ENCODE measurements at places on chromosomes 5 and 9.

DNA sequence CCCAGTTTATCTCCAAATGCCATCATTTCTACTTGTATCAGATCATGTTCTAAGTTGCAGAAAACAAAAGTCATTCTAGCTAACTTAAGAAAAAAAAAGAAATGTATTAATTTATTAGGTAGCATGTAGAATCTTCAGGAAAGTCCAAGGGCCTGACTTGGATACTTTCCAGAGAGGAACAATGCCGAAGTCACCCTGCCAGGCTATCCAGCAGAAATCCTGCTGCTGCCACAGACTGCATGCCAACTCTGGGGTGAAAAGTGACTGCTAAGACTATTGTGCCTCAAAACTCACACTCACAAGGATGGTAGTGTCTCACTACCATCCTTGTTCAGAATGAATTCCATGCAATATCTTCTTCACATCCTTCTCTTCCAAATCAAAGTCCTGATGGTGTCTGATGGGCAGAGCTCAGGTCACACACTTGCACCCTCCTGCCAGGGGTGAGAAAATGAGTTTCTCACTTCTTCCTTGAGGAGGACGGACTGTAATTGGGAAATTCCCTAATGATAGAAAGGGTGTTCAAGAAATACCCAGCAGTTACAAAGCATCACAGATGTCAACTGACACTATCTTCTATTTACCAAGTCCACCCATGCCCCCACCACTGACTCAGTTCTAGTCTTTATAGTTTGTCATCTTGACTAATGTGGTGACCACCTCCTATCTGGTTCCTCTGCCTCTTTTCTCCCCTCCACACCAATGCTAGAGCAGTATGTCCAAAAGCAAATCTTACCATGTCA lies 279.4 kb downstream of the CWC27 start:
- H3K36me3 ChIP-seq = no peaks in the 10 kb centered on the region
- no peak for DNase-seq
- no peak overlapping the region for H3K4me3 ChIP-seq
- H3K27me3 ChIP-seq = no peaks in the 10 kb centered on the region
- no peaks in the 10 kb centered on the region for H3K4me1 ChIP-seq

DNA sequence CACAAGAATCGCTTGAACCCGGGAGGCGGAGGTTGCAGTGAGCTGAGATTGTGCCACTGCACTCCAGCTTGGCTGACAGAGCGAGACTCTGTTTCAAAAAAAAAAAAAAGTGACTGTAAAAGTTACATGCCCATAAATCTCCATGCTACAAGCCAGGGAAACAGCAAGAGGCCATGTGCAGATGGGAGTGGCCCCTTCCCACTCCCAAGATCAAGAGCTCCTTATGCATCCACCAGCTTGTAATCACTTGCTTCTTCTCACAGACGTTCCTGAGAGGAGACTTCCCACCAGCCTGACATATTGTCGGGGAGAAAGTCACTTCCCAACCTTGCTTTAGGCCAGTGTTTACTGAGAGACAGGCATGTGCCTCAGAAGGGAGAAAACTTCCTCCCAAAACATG lies 45.6 kb upstream of the N4BP3 start:
- H3K27ac ChIP-seq = peak overlapping the region; percentile 91
- DNase-seq = no peak
- no peak overlapping the region for H3K4me3 ChIP-seq
- no peaks in the 10 kb centered on the region for H3K36me3 ChIP-seq
- H3K4me1 ChIP-seq = peaks cover 7% of the 10 kb centered on the region

DNA sequence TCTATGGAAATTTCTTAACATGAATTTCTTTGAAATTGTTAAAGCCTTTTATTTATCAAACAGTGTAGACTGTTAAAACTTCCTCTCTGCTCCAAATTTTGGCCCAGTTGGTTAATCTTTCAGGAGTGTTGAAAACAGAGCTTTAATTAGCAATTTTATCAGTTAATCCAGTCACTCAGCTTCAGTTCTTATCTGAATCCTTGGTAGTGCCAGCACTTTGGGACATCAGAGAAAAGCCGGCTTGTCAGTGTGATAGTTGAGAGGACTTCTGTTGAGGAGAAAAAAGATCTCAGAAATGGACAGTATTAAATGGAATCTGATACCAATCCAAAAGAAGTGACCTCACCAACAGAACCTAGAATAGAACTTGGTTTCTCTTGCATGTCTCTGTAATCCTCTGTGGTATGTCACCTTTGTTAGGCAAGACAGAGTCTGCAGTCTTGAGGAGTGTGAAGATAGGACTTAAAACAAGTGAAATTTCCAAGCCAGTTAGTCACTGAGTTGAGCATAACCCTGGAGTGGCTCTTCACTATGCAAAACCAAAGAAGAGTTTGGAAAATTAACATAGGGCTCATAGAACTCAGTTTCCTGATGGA lies 251.8 kb downstream of the NNT start:
- no peak overlapping the region for H3K27ac ChIP-seq
- DNase-seq = no peak
- peaks cover 9% of the 10 kb centered on the region for H3K4me1 ChIP-seq
- no peaks in the 10 kb centered on the region for H3K36me3 ChIP-seq
- no peaks in the 10 kb centered on the region for H3K27me3 ChIP-seq
- no peak overlapping the region for H3K4me3 ChIP-seq

DNA sequence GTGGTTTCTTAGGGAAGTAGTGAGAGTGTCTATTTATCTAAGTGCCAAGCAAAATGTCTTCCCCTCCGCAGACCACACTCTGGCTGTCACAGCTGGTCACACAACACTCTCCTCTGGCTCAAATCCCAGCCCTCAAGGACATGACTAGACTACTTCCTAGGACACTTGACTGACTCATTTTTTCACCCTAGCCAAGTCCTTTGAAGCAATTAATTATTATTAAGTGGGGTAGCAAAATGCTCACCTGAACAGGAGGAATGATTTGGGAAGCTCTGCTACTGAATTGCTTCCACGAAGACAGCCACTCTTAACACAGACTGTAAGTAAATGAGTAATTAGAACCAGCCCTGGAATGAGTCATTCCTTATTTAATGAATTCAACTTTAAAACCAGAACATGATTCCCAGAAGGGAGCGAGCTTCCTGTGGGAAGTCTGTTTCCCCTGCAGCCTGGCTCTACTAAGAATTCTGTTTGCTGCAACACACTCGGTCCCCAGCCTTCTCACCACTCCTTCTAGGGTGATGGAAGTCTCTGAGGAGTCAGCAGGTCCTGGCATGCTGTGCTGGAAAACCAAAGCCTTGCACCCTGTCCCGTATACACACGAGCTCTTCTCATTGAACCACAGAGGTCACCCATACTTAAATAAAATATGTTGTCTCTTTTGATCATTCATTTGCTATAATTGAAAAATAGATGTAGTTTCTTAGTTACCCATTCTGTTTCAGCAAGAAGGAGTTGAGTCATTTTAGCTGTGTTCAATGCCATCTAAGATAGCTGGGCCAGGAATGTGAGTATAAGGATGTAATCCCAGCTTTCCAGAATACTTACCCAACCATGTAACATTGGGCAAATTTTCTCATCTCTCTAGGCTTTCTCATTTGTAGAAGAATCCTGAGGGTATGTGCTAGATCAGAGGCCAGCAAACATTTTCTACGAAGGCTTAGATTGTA lies 218.6 kb upstream of the RASEF start:
- H3K27ac ChIP-seq = peak overlapping the region; percentile 7
- peaks cover 11% of the 10 kb centered on the region for H3K4me1 ChIP-seq
- no peak overlapping the region for H3K4me3 ChIP-seq
- no peak for DNase-seq
- H3K27me3 ChIP-seq = peaks cover 3% of the 10 kb centered on the region

Measured in glutamatergic neuron (in vitro differentiated cells).